ENCODE measurements at places on chromosomes 6 and 20. TPM values are rescaled to one million over a fixed set of nuclear protein-coding genes. Genes with fewer than 3 reads are reported as not detected.

Gene MLN
- total RNA-seq, result not detected

Gene LY6G6C
- total RNA-seq, result 1.5 TPM

Gene PTPN1
- 43.7 TPM for total RNA-seq

Gene ARG1
- not detected for total RNA-seq

Gene POU5F1
- total RNA-seq, result 0.60 TPM

Gene FAM217A
- not detected for total RNA-seq

Gene SLC2A10
- 11.5 TPM for total RNA-seq

Gene EYS
- 0.37 TPM for total RNA-seq

Gene TAGAP
- 0.42 TPM for total RNA-seq

Gene SLC22A1
- 2.3 TPM for total RNA-seq

Gene SLC35D3
- not detected for total RNA-seq

Gene GPX5
- total RNA-seq, result not detected

Gene PTCRA
- total RNA-seq, result not detected

Gene PLCB4
- total RNA-seq, result 4.4 TPM

Gene TREM1
- total RNA-seq, result 6.2 TPM

Gene ENPP1
- total RNA-seq, result 0.42 TPM

Gene TAAR9
- total RNA-seq, result not detected

Gene SLC2A4RG
- total RNA-seq, result 88.0 TPM

Gene PLCB1
- 1.7 TPM for total RNA-seq

Gene HLA-DMB
- total RNA-seq, result not detected

Gene ACSS1
- total RNA-seq, result 1.3 TPM

Gene BNIP5
- total RNA-seq, result not detected

Gene CGAS
- total RNA-seq, result 1.8 TPM

Gene PXDC1
- total RNA-seq, result 21.5 TPM

Gene KIFC1
- total RNA-seq, result 38.2 TPM

Gene OR2J3
- not detected for total RNA-seq

Gene HTR1E
- total RNA-seq, result not detected

Gene SIRPD
- not detected for total RNA-seq

Gene MPIG6B
- 0.49 TPM for total RNA-seq

Gene TSBP1
- total RNA-seq, result not detected

Gene SRSF12
- 0.19 TPM for total RNA-seq

Gene PRICKLE4
- total RNA-seq, result 0.28 TPM

Gene BMP5
- not detected for total RNA-seq

Gene MYH7B
- total RNA-seq, result under 0.01 TPM

Gene OR12D3
- total RNA-seq, result not detected

Gene PTPRK
- total RNA-seq, result 45.8 TPM

Gene NRSN2
- 18.6 TPM for total RNA-seq

Gene MACROD2
- total RNA-seq, result not detected

Gene C4B
- 1.1 TPM for total RNA-seq

Gene RGS19
- 21.4 TPM for total RNA-seq

Gene CD24
- 871 TPM for total RNA-seq

Gene GGTLC1
- total RNA-seq, result not detected

Gene CCR6
- total RNA-seq, result not detected

Gene CALHM5
- total RNA-seq, result 0.07 TPM

Gene C20orf96
- total RNA-seq, result 1.4 TPM
